ENCODE measurements at places on chromosomes 4 and X.

GRCh38 chrX:149074398-149074797 is 430.7 kb downstream of the IDS start:
- no peak for DNase-seq

DNA sequence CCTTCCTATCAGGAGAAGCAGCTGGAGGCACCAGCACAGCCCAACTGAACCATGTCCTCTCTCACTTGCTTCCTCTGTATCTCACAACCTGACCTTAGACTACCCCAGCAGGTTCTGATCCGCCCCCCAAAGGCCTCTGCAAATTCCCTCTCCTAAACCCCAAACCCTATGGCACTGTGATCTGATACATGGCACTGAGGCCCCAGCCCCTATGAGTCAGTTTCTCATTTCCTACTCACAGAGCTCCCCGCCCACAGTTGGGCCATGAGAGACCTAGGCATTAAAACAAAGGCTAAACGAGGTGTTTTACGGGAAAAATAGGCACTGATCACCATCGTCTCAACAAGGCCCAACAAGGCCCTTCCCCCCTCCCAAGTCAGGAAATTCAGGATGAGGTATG is 19.1 kb downstream of the SASH3 start:
- DNase-seq = no peak

DNA sequence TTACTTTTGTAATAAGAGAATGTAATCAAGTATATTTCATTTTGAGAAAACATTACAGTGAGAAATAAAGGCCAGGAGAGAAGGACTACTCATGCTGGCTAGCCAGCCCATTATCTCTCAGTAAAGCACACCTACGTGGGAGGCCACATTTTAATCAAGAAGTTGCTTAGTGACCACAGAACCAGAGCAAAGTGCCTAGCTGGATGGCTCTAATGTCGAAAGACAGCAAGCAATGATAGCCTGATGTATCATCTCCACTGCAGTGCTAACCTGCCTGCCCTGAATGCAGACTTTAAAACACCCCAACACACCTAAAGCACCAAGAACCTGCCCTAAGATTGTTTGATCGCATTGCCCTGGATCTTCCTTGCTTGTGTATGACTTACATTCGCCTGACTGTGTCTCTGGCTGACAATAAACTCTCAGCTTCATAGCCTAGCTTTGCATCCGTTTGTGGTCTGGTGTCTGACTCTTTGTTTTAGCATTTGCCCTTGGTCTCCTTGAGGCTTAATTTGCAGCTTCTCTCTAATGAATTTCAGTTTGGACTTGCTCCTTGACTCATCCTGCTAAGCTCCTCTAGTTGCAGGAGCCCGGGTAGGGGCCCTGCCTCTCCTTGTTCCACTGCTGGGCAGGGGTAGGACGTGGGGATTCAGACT is 31.4 kb upstream of the SOWAHD start:
- no peak for DNase-seq

GRCh38 chrX:30935985-30936384 is 46.9 kb upstream of the TAB3 start:
- DNase-seq = no peak

DNA sequence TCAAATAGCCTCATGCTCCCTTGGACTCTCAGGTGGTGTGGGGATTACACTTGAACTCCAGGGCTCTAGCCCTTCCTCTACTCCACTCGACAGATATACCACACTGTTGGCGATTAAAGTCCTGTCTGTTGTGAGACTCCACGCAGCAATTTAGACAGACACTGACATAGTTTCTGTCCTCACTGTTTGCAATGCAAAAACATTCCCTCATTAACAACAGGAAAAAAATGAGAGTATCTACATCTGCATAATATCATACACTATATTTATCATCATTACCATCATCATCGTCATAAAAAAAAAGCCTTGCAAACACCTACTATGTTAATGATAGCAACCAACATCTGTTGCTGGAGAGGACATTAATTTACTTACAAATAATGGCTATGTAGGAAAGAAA is 132.4 kb downstream of the RASL11B start:
- no peak for DNase-seq

DNA sequence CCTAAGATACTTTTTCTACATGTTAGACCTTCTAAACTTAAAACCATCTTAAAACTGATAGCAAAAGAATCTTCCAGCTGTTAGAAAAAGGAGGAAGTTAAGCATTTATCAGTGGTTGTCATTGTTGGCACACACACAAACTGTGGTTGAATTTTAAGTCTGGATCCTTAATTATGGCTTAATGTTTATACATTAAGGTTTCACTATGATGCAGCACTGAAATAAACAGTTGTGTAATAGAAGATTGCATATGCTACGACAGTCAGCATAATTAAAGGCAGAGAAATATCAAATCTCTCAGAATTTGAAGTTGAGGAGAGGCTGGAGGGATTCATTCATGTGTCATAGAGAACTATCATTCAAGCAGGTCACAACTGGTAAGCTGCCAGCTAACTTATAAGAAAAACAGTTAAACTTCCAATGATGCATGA is 32.3 kb downstream of the ADGRA3 start:
- DNase-seq = no peak

DNA sequence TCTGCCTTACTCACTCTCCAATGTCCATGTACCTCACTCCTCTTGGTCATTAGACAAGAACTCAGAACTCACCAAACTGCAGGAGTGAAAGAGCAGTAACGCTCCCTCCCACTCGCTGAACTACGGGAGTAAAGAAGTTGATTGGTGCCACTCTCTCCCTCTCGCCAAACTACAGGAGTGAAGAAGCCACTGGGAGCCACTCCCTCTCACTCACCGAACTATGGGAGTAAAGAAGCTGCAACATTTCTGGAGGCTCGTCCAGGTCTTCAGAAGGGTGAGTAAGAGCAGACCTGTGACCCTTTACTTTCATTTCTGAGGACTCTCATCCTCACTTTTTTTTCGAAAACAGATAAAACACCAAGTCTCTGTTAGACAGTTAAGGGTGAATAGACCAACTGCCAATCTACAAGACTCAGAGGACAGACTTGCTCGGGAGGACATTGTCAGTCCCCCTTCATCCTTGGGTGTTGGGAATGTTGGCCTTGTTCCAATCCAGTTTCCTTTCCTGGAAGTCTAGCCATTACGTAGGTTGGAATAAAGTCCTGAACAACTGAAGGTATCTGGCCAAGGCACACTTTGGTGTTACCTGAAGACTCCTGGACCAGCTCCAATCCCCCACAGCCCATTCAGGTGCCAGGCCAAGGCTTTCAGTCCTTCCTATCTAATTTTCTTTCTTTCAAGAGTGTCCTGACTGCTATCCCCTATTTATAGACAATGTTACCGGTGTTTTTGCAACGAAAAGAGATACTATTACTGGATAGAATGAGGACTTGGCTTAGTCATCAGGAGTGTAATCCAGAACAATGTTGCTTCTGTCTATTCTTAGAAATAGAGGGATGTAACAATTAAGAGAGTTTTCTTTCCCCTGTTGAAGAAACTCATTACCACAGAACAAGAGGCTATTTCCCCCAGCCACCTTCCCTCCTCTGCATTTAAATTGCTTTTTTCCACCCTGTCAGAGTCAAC is 11.0 kb upstream of the COL25A1 start:
- no peak for DNase-seq

- no peak for DNase-seq
Measured at GRCh38 chr4:185332575-185333464, 62.9 kb downstream of the LRP2BP start.

DNA sequence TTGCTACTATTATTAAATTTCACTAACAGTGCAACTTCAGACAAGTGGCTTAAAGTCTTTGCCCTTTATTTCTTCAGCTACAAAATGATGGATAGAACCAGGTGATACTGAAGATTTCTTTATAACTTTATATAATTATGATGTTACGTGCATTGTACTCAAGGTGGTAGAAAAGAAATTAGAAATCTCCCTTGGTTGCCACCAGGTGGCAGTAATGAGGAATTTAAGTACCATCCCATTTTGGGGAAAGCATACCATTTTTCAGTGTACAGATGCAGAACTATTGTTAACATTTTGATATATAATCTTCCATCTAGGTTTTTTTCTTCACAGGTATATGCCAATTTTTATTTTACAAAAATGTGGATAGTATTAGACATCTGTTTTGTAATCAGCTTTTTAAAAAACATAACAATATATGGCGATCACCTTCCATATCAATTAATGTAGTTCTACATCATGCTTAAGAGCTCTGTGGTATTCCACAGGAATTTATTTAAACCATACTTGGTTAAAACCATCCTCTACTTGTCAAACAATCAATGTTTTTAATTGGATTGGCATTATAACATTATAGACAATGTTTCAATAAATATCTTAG is 37.7 kb upstream of the RAB33B start:
- no peak for DNase-seq

- no peak for DNase-seq
Measured at GRCh38 chr4:8238515-8239053, 31.0 kb upstream of the HTRA3 start.

- no peak for DNase-seq
Measured at GRCh38 chr4:76950956-76951671, 1.6 kb downstream of the SEPTIN11 start.

Data from stimulated activated CD4-positive, alpha-beta T cell treated with anti-CD3 and anti-CD28 coated beads, Interleukin-15, amount 100 ng/mL, for 1 hour (primary cell).